Cortex of kidney (tissue), 1 donor: ENCODE measurements at places on chromosomes 3 and 15.

GRCh38 chr15:82805994-82806406 is at the start of gene FSD2:
FSD2 (minus strand) TSS chr15:82806069; CDS start chr15:82787390, 18,679 bp downstream.
- no peak for DNase-seq

DNA sequence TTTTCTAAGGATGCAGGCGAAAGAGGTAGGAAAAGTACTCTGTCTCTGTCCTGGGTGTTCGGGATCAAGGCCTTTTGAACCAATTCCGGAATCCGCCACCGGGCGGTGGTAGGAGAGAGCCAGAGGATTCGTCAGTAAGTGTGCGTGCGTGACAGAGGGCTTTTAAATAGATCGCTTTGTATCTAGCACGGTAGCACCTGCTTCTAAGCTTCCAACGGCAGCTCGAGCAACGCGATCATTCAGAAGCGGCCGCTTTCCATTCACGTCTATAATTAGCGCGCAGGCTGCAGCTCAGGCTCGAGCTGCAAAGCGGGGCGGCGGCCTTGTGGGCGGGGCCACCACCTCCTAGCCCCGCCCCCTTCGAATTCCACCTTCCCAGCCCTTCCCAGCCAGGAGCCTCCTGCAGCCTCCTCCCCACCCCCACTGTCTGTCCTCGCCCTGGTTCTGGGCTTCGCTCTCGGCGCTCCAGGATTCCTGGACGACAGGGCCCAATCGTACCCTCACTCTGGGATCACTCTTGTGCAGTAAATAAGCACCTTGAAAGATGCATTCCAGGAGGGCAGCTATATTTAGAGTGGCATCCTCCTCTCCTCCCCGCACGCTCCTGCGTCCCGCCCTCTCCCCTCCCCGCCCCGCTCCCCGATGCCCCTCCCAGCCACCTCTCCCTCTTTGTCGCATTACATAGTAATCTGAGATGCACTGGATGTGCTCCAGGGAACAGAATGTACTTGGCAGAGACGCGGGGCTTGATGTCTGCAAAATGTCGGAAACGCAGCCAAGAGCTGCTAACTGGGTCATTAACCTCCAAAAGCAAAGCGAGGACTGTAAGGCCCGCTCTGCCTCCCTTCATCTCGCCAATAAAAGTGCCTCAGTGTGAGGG is 224.1 kb upstream of the TPRG1 start:
- DNase-seq = no peak

DNA sequence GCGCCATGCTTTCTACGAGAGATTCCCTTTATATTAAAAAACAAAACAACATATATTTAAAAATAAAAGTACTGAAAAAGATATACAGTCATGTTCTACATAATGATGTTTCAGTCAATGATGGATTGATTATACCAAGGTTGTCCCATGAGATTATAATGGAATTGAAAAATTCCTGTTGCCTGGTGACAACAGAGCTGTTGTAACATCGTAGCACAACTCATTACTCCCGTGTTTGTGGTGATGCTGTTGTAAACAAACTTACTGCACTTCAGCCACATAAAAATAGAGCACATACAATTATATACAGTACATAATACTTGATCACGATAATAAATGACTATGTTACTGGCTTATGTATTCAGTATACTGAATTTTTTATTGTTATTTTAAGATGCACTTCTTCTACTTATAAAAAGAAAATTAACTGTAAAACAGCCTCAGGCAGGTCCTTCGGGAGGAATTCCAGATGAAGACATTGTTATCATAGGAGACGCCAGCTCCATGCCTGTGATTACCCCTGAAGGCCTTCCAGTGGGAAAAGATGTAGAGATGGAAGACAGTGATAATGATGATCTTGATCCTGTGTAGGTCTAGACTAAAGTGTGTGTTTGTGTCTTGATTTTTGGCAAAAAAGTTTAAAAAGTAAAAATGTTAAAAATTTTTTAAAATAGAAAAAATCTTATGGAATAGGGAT is 11.7 kb downstream of the CCR1 start:
- DNase-seq = no peak

GRCh38 chr3:196378146-196378841 is 40.1 kb upstream of the TM4SF19 start:
- no peak for DNase-seq

DNA sequence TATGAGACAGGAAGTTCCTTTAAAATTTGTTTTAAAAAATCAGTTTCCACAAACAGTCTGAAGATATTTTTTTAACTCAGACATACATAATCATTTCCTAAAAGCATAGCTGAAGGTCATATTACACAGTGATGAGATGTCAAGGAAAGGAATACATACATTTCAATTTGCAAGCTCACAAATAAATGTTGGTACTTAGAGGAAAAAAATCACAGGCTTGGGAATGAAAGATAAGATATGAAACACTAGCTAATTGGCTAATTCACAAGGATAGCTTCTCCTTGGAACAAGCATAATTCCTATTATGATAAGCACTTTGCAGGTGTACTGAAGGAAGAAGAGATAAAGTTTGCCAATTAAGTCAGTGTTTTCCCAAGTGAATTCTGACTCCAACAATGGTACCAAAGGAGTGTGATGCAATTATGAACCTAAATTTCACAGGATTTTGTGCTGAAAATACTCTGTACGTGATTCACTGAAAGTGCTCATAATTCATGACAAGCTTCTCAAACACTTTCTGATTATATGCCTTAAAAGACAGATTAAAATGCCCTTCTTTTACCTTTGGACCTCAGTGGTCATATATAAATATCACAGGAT is 112.4 kb downstream of the FRMD5 start:
- no peak for DNase-seq

GRCh38 chr3:52528586-52529375 is 4.9 kb downstream of the NT5DC2 start:
- DNase-seq = no peak

- DNase-seq = no peak
Measured at GRCh38 chr3:61360297-61360965, 109.2 kb upstream of the FHIT start.

GRCh38 chr3:56882896-56883295 is 81.1 kb upstream of the ARHGEF3 start:
- no peak for DNase-seq

DNA sequence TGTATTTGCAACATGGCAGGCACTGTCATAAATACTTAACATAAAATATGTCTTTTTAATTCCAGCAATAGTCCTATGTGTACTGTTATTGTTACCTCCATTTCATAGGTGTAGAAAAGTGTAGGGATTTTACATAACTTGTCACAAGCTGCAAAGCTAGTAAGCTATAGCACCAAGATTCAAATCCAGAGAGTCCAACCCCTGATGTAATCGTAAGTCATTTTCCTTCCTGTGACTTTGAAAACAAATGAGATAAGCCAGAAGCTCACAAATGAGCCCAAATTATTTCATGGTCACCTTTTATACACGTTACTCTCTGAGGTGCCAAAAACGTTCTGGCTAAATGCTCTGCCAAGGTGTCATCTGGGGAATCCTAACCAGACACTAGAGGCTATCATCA is 23.8 kb downstream of the TNIK start:
- DNase-seq = no peak

DNA sequence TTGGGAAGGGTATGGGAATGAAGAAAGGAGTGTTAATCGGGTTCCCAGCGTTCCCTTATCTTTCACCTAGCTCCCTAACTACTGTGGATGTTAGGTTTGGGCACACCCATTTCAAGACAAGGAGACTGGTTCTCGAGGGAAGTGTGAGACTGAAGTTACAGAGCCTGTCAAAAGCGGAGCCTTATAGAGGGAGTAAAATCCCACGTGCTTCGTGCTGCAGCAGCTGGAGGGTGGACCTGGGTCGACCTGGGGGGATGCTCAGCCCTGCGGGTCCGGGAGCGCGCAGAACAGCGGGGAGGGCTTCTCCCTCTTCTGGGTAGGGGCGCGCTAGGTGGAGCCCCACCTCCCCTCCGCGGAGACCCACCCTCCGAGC is 314 bp upstream of the TMED3 start:
- no peak for DNase-seq

GRCh38 chr15:65558336-65558735 is 28.1 kb downstream of the HACD3 start:
- no peak for DNase-seq

DNA sequence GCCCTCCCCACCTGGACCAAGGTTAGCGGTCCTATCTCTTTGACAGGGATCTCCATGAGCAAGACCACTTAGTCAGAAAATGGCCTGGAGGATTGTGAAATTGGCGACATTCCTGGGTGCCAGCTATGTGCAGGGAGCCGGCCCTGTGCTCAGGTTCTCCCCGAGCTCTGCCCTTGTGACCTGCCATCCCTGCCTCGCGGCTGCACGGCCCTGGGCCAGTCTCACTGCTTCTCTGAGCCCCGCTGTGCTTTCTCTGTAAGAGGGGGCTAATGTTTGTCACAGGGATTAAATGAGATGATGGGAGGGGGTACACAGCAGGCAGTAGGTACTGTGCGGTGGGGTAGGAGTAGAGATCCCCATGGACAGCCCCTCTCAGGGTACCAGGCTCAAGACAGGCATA is 14.9 kb downstream of the C3orf18 start:
- no peak for DNase-seq

DNA sequence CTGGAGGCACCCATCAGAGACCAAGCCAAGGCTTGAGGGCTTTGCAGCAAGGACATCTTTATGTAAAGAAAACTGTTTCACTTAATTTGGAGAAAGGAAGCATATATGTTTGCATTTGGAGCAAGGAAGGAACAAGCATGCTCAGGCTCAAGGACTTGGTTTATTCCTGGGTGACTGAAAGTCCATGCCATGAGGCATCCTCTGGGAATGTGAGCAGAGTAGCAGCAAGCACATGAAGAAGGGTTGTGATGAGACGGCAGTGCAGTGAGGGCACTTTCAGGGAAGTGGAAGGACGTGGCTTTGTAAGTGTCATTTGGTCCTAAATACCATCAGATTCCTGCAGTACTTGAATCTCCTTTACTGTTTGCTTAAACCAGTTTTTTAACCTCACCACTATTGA is 26.8 kb downstream of the POLG start:
- no peak for DNase-seq

DNA sequence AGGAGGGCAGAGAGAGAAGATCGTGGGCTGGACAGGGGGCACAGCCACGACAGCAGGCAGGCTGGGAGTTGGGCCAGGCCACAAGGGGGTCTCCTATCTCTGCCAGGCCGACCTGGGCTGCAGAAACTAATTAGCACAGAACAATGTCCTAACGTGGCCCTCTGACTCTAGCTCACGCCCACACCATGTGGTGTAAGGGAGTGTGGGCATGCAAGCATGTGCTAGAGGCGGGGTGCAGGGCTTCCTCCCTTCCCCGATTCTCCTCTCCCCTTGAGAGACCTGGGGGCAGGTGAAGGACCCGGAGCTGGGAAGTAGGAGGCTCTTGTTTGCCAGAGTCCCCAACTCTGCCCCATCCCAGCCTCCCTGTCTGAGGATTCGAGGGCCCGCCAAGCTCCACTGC is 65.5 kb downstream of the LINGO1 start:
- DNase-seq = no peak

DNA sequence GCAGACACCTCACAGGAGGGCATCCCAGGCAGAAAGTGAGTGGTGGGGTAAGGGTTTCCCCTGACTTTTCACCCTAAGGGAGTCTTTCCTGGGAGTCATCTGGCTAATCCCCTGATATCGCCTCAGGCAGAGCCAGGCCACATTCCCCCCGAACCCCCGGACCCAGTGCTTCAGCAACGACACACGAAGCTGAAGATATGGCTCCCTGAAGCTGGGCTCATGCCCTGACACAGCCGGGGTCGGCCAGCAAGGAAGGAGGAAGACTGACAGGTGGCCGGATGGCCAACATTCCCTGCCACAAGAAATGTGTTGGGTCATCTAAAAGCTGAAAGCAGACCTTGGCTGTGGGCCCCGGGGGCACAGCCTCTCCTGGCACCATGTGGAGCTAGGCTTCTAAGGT is 14.4 kb downstream of the CHST13 start:
- no peak for DNase-seq

DNA sequence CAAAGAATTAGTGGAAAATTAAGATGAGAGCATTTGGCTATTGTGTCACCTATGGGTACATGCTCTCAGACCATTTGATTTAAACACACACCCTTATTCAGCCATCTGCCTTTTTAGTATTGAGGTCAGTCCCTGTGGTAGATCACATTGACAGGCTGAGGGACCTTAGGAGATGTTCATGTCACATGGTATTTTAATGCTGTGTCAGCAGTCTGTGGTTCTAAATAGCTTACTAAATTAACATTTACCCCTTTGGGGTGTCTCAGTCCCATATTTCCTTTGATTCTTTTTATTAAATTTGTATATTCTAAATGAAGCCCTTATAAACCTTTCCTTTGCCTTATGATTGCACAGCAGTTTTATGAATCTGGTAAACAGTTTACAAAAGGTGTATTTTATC is 2.3 kb downstream of the RBM5 start:
- DNase-seq = no peak
